T-helper 22 cell (primary cell): ENCODE measurements at places on chromosomes 5 and 9.

- no peak for DNase-seq
These were observed 13.9 kb downstream of the FAM193B start for GRCh38 chr5:177540438-177540837.

DNA sequence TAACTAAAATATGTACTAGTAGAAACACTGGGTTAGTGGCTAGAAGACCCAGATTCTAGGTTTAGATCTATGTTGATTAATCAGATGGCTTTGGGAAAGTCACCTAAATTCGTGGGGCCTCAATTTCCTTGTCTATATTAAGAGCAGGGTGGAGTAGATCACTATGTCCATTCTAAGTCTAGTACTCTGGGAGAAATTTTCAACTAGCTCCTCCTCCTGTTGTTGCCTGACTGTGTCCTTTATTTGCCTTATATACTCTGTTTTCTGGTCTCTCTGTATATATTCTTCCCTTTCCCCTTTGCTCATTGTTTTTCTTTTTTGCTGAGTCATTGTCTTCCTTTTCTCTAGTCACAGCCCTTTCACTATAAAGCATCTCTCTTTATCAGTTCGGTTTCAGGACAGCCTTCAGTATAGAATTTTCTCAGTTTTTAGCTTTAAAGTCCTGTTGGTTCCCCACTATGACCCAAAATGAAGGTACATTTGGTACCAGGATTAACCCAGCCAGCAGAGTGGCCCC lies 44.5 kb upstream of the CDH6 start:
- DNase-seq = no peak

- DNase-seq = no peak
These were observed 102.2 kb upstream of the SPRY4 start for GRCh38 chr5:142427015-142427364.

GRCh38 chr9:107249665-107250285 lies 33.3 kb upstream of the RAD23B start:
- DNase-seq = no peak

DNA sequence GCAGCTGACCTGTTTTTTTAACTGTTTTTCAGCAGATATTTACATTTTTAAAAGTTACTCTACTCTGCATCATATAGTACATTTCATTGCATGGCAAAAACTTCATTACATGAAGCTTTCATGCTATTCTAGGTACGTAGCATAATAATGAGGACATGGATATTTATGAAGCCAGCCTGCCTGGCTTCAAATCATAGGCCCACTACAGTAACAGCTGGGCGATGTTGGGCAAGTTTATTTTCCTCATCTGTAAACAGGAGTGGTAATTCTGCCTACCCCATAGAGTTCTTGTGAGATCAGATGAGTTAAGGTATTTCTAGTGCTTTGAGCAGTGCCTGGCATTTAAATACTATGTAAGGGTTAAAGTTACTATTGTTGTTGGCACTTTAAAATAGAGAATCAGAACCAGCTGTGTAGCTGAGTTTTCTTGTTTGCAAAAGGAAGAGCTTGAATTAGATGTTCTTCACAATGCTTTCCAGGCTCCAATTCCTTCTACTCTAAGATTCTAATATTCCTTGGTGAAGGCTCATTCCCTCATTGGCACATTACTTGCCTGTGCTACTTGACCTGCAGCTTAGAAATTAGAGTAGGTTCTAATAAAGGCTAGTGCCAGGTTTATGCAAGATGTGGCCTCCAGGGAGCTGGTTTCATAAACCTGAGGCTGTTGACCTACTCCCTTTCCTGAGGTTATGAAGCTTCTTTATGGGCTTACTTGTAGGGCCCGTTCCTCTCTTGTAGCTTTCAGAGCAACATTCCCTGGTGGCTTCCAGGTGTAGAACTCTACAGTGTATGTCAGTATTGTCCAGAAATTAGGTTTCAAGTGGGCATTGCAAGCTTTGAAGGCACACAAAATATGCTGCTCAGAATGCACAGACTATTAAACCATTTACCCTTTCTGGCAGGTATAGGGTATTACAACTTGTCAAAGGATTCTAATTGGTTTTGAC lies 14.5 kb downstream of the ANP32B start:
- DNase-seq = no peak

- no peak for DNase-seq
These were observed 24.5 kb upstream of the DUSP1 start for GRCh38 chr5:172795318-172795977.

GRCh38 chr5:139212906-139213305 lies 14.7 kb upstream of the SIL1 start:
- no peak for DNase-seq
